ENCODE measurements at places on chromosomes 3 and 15. TPM values are rescaled to one million over a fixed set of nuclear protein-coding genes. Genes with fewer than 3 reads are reported as not detected.

DNA sequence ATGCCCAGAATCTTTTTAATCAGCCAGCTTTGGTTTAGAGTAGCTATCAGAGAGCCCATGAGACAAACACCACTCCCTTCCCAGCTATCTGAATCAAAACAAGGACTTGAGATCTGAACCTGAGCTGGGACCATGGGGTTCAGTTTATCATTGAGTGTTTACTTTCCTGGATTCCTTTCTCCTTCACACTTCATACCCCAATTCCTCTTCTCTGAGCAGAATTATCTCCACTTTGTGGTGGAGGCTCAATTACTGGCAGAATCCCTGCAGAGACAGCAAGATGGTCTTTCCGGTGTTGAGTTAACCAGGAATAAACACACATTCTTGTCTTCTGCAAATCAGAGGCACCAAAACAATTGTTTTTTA is 102.4 kb downstream of the RPL22L1 start:
- DNase-seq = no peak

DNA sequence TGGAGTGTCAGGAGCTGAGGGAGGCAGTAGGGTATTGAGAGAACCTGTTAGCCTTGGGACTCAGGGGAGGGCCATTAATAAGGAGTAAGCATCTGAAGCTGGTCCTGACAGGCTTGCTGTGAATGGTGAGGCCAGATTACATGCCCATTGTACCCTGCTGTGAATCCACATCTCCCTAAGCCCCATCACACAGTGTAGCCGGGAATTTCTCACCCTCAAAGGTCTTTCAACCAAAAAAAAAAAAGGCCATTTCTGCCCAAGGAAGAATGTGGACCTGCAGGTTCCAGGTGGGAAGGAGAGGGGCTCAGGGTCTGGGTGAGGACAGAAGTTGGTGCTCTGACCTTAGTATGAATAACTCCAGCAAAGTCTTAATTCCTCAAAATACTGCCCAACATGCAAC is 37.2 kb downstream of the MAGEF1 start:
- DNase-seq = no peak

DNA sequence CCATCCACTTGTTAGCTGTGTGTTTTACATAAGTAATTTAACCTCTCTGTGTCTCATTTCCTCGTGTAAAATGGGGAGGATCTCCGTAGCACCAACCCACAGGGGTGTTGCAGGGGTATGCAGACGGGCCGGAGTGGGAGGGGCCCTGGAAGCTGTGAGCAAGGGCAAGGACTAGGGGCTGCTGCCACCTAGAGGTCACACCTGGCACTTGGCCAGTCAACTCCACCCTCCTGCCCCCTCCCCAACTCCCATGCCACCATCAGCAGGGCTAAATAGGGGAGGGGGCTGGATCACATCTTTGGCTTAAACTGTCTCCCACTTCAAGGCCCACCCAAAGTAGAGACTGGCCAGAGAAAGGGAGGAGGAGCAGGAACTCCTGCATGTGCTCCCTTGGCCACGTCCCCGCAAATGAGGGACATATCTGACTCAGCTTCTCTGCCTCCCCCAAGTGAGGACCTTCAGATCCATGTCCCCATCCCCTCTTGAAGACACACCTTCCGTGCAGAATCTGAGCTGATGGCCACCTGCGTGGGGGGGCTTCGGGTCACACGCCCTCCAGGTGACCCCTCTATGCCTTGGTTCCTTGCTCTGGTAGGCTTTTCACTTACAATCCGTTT is 2.6 kb downstream of the CCDC9B start:
- no peak for DNase-seq

DNA sequence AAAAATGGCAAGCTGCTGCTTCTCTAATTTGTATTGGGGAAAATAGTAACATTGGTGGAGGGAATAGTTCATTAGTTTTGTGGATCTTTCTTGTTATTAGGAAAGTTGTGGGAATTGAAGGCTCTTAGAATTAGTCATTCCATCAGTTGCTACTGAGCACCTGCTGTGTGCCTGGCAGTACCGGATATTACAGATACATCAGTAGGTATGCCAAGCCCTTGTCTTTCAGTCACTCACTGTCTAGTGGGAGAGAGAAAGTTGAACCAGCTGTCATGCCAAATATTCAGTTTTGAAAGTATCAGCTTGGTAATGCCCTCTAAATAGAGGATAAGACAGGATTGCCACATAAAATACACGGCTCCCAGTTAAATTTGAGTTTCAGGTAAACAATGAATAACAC is 32.5 kb downstream of the IGSF10 start:
- no peak for DNase-seq

DNA sequence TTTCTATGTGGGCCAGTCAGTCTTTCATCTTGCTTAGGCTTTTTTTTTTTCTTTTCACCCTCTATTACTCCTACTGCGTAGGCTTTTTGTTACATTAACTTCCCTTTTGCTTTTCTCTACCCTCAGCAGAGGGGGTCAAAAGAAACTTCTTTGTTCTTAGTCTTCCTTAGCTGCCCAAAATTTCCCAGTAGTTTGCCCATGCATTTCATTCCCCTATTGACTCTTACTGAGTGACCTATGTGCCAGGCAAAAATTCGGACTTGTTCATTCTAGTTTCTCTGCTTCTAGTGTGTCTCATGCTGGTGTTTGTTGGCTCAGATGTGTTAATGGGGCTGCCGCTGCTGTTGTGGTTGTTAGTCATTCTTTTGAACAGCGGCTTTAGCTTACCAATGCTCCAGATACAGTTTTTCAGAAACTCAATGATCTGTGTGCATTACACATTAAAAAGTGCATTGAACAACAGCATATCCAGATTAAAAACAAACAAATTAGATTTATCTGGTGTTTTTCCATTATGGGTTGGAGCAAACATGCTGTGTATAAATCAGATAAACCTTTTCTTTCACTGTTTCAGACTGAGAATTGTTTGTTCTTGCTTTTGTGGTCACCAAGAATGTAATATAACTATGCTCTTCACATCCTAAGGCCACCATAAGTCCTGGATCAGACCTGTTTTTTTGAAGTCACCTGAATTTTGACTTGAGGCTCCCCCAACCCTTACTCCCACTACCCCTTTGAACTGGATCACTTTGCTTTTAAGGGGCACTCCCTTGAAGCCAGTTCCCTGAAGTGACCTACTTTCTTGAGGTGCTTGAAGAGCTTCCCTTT is 43.1 kb downstream of the PDE8A start:
- DNase-seq = no peak

GRCh38 chr3:10941972-10942371 is 50.6 kb upstream of the SLC6A1 start:
- no peak for DNase-seq

DNA sequence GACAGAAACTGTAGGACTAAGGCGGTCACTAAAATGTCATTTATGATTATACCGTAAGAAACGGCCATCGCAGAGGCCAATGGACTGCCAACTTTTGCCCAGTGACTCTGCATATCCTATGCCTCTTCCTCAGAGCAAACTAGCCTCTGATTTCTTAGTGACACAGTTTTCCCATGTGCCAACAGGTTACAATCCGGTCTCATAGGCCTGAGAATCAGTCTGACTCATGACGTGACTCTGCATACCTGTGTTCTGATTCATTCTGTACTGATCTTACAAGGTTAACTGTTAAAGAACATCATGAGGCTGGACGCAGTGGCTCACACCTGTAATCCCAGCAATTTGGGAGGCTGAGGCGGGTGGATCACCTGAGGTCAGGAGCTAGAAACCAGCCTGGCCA is 17.8 kb downstream of the RUBCN start:
- DNase-seq = no peak

DNA sequence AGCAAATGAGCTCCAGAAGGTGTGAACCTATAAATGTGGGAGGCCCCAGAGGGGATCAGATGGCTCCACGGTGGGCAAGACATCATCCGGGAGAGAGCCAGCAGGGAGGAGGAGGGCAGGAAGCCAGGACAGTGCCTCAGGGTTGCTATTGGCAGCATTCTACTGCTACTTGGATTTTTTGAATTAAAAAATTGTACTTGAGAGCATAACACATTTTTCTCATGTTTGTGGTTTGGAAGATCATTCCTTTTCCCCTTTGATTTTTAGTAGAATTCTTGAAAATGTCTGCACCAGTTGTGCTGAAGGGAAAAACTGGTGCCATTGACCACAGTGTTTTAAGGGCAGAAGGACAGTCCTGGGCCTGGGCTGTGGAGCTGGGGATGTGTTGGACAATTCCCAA is 59.2 kb downstream of the LYZL4 start:
- no peak for DNase-seq

DNA sequence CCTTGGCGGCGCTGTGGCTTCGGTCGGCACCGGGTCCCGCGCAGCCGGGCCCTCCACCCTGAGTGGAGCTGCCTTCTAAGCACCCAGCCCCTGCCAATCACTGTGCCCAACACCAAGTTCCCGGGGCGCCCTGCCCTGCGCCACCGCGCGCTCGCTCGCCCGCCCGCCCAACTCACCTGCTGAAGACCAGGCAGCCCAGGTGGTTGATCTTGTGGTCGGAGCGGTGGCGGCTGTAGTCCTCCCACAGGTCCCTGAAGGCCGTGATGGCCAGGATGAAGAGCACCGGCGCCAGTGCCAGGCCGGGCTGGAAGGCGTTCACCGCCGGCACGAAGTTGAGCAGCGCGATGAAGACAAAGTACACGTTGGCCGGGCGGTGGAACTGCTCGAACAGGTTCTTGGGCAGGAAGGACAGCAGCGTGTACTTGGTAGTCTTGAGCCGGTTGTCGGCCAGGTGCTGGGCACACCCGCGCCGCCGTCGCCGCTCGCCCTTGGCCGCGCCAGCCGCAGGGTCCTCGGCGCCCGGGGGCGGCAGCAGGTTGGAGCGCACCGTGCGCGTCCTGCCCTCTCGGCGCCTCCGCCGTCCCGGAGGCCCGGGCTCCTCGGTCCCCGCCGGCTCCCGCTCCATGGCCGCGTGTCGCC is 536 bp downstream of the ATP10A start:
- no peak for DNase-seq

DNA sequence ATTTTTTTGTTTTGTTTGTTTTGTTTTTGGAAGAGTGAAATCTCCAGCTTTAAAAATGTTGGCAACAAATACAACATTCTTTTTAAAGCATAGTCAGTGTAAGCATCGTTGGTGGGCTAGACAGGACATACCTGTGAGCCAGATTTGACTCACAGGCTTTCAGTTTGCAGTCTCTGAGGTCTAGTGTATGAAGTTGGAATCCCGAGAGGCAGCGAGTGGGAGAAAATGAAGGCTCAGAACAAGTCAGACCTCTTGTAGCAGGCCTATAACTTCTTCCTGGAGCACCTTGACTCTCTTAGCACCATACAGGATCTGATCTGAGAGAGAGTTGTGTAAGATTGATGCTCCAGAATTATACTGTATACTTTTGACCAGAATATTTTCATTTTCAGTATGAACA is 60.2 kb downstream of the CNTN4 start:
- DNase-seq = no peak

GRCh38 chr3:178172121-178172520 is 364.1 kb upstream of the KCNMB2 start:
- DNase-seq = no peak

GRCh38 chr15:101063891-101064794 is 145.0 kb downstream of the LRRK1 start:
- DNase-seq = no peak

GRCh38 chr15:72566973-72567372 is 87.5 kb upstream of the GOLGA6B start:
- no peak for DNase-seq

DNA sequence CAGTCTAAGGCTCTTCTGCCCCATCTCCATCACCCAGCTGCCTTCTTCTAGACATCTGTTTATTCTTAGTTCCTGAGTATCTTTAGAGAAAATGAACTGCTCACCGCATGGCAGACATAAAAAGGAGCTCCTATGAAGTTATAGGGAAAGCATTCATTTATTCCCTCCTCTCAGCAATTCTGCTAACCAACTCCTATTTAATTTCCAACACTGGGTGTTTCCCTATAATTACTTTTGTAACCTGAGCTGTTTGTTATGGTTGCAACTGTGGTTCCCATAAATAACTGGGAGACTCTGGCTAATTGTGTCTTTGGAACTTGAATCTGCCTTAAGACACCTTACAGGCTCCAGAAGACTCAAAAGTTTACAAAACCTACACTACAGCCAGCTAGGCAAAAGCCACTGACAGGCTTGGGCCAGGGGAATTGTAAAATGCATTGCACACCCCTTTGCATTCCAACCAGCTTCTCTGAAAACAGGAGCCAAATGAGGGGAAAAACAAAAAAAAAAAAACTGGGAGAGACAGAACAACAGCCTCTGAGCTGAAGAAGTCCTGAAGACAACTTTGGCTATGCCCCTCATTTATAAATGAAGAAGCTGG is 231.5 kb upstream of the FEZF2 start:
- DNase-seq = no peak

DNA sequence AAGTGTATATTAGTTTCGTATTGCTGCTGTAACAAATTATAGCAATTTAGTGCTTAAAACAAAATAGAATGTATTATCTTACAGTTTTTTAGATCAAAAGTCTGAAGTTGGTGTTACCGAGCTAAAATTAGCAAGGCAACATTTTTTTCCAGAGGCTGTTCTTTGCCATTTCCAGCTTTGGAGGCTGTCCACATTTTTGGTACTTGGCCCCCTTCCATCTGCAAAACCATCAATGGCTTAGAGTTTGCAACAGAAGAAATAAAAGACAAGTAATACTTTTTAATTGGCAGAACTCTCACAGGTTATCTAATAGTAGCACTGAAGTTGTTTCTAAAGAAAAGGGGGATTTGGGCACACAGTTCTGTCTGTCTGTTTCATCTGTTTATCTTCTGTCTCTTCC is 1248.5 kb downstream of the ROBO1 start:
- no peak for DNase-seq

- DNase-seq = no peak
These were observed 36.7 kb downstream of the IFT57 start for GRCh38 chr3:108185536-108185935.

DNA sequence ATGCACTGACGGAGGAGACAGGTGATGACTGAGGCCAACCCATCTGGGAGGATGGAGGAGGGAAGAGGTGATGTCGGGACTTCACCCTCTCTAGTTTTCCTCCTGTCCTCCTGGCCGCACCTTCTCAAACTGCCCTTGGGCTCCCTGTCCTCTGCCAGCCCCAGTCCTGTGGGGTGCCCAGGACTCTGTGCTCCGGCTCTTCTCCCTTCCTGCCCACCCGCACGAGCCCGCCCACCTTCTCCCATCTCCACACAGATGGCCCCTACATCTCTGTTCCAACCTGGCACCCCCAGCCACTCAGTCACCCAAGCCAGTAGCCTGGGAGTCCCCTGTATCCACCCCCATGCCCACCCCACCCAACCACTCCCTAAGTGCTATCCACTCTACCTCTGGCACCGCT is 206.7 kb upstream of the LINGO1 start:
- no peak for DNase-seq

DNA sequence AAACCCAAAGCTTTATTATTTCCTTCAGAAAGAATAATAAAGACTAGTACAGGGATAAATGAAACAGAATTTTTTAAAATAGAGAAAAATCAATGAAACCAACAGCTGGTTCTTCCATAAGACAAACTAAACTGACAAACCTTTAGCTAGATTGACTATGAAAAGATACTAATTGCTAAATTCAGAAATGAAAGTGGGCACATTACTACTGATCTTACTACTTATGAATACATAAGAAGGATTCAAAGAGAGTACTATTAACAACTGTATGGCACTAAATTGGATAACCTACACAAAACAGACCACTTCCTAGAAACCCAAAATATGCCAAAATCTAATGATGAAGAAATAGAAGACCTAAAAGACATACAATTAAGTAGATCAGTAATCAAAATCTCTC is 278.2 kb downstream of the ISL2 start:
- DNase-seq = no peak

Gene MOBP
- total RNA-seq = not detected

Gene PLSCR5
- total RNA-seq = not detected

Gene KATNBL1
- 50.3 TPM for total RNA-seq

Gene NR2E3
- 0.98 TPM for total RNA-seq

Gene BMF
- 2.9 TPM for total RNA-seq

Gene GPR160
- 1.2 TPM for total RNA-seq

Gene GPR176
- 5.4 TPM for total RNA-seq

Gene ABCF3
- 94.0 TPM for total RNA-seq

Measured in vagina (tissue), 2 donors.